ENCODE measurements at places on chromosomes 4 and X.

DNA sequence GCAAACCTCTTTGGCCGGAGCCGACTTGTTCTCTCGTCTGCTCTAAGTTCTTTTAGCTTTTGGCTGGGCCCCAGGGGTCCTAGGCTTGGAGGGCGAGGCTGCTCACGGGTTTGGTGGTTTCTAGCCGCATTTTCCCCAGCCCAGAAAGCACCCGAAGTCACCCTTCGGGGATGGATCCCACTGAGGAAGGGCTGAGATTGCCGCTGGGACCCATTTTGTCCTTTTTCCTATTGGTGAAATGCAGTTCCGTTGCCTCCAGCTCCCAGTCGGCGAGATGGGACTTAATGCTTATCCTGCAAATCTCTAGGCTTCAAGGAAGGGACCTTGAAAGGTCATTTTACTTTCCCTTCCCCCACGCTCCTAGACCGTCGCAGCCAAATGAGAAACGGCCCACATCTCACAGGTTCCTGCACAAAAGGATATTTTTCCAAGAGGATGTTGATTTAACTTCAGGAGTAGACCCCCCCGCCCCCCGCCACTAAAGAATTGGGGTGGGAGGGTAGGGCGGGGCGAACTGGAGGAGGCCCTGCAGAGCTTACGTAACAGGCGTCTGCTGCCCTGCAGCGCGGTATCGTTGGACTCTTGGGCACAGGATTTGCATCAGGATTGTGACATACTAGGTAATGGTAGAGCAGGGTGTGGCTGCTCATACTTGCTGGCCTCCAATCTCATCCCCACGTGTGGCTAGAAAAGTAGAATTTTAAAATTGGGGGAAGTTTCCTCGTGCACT is 564 bp downstream of the PGK1 start:
- DNase-seq, result no peak

- no peak for DNase-seq
These were observed 505.1 kb downstream of the PPARGC1A start for GRCh38 chr4:23384741-23385140.

DNA sequence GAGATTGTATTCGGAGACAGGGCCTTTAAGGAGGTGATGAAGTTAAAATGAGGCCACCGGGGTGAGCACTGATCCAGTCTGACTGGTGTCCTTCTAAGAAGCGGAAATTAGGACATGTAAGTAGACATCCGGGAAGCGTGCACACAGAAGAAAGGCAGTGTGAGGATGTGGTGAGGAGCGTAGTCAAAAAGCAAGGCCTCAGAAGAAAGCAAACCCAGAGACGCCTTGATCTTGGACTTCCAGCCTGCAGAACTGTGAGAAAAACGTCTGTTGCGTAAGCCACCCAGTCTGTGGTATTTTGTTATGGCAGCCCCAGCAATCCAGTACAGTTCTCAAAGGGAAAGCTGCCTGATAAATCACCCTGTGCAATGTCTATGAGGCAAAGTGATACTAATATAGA is 153.5 kb downstream of the KCNIP4 start:
- no peak for DNase-seq

- DNase-seq, result no peak
These were observed 77.7 kb downstream of the GPR143 start for GRCh38 chrX:9687899-9688298.

GRCh38 chr4:165151734-165152133 is 39.1 kb upstream of the TMEM192 start:
- no peak for DNase-seq

DNA sequence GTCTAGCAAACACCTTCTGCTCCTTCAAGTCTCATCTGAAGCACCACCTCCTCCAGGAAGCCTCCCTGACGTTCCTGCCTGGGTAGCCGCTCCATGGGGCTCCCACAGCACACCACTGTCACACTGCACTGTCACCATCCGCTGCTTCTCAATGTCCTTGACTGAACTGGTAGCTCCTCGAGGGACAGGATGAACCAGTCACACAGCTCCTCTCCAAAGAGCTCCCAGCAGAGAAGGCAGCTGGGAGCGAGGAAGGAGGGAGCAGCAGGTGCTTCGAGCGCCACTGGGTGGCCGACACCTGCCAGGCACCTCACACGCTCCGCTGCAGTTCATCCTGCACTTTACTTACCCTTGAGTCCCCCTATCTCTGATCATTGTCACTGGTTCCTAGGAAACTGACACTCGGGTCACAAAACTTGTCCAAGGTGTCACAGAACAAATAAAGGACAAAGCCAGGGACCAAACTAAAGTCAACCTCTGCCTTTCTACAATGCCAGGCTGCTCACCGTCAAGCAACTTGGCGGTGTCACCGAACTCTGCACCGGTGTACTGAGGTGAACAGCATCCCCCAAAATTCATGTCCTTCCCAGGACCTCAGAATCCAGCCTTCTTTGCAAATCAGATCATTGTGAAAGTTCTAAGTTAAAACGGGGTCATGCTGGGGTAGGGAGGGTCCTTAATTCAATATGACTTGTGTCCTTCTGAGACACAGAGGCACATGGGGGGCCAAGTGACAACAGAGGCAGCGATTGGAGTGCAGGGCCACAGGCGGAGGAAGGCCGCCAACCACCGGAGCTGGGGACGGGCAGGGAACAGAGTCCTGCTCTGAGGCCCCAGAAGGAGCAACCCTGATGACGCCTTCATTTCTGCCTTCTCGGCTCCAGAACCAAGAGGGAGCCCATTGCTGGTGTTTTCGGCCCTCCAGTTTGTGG is 5.5 kb upstream of the S100P start:
- no peak for DNase-seq
